Posterior cingulate gyrus (tissue), 11 donors: ENCODE measurements at places on chromosomes 6 and 20.
A peak's percentile ranks its signal among the peaks of the same experiment; 100 is the strongest.

GRCh38 chr6:62640749-62641148 is 354.7 kb upstream of the KHDRBS2 start:
- no peak for DNase-seq

DNA sequence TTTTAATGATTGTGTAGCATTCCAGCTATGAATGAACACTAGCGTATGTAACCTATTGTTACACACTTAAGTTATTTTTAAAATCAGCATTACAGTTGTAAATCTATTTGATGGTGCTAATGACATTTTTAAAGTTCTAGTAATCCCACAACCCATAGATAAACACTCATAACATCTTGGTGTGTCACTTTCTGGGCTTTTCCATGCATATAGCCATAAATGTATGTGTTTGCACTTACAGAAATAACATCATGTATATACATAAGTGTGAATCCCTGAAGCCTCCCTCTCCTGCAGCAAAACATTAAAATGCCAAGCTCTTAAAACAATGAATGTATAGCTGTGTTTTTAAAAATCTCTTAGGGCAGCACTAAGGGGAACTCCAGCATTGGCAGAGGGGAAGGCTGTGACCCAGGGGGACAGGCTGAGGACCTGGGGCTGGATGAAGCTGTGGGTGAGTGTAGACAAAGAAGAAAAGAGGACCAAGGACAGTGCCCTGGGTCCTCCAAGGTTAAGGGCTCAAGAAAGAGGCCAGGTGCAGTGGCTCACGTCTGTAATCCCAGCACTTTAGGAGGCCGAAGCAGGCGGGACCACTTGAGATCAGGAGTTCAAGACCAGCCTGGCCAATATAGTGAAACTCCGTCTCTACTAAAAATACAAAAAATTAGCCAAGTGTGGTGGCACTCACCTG is 929 bp upstream of the CENPB start:
- DNase-seq: no peak

DNA sequence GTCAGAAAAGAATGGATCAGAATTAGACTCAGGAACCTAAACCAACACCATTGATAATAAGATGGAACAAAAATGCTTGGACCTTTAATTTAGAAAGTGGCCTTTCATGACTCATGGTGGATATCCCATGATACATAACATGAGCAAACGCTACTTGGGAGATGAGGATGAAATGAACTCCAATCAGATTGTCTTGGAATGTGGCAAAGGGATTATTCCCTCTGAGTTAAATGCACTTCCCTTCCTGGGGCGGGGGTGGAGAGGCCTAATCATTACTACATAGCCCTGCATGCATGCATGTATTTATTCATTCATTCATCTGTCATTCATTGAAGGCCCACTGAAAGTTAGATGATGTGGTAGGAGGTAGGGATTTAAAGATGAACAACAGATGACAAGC is 174.0 kb downstream of the AIG1 start:
- DNase-seq: no peak

GRCh38 chr20:54535033-54535432 is 59.6 kb downstream of the DOK5 start:
- no peak for DNase-seq

- DNase-seq: no peak
Observed at GRCh38 chr6:168290095-168290494, 29.5 kb downstream of the DACT2 start.

DNA sequence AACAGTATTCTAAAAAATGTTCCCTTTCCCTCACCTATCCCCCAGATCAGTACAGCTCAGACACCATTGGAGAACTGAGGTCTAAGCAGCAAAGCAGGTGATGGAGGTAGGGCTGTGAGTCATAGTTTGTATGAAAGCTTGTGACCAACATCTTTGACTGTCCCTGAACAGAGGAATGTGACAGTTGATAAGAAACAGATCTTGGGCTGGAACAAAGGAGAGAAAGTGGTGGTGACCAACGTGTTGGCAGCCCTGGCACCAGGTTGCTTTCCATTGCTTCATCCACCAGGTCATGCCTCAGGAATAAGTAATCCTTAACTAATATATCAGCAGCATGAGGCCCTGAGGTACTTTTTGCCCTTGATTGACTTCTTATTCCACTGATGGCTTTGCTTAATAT is 19.9 kb upstream of the CRIP3 start:
- DNase-seq: no peak

- no peak for DNase-seq
Observed at GRCh38 chr6:97288188-97288587, 5.2 kb upstream of the MMS22L start.

DNA sequence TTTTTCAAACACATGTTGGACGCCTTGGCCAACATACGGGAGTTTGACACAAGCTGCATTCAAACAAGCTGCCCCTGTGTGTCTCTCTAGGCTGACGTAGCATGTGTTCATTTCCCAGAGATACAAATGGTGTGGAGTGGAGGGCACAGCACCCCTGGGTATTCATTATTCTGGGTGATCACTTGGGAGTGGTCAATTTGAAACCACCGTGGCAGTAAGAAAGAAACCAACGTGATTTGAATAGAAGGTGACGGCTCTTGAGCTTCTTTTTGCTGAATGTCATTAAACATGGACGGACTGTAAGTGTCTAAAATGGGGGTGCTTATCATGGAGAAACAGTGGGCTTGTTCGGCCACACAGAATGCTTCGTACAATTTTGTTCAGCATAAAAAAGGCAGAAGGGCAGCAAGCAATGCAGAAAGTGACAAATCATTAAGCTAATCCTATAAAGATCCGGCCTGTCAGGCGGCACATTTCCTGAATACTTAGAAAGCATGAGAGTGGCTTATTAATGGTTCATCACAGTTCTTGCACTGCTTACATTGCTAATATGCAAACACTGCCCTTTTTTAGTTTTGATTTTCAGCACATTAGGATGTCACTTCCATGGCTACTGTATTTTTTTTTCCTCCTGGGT is 1261.9 kb upstream of the CITED2 start:
- no peak for DNase-seq

DNA sequence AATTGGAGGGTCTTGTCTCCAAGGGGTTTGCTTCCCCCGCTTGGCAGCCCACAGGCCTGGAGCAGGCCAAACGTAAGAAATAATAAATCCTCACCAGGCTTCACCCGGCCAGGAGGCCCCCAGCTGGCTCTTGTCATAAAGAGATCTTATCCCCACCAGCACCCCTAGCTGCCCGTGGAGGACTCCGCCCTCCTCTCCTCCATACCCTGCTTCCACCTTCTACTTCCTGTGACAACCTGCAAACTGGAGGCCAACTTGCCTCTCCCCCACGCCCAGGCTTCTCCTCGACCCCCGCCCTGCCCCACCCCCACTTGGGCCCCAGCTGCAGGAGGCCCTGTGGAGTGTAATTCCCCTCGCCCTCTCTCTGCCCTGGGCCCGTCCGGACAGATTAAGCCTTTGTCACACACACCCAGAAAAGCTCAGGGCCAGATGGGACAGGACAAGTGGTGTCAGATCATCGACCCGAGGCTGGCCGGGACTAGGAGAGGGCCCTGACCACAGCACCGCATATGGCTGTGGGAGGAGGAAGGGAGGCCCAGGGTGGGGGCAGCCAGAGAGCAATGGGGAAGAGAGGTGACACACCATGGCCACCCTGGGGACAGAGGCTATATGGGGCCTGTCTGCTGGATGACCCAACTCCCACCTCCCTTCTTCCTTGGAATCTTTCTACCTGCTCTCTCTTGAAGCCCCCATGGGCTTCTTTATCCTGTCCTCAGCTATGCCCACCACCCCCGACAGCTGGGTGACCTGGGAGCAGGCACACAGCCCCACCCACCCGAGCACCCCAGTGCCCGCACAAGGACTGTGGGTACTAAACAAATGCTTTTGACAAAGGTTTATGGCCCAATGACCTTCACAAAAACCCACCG is 3.9 kb downstream of the NOL4L start:
- no peak for DNase-seq

- DNase-seq: no peak
Observed at GRCh38 chr6:49506569-49507111, 6.9 kb downstream of the GLYATL3 start.

- no peak for DNase-seq
Observed at GRCh38 chr6:26045065-26045927, 41.9 kb upstream of the HFE start.

GRCh38 chr6:137846772-137847313 is 20.2 kb upstream of the TNFAIP3 start:
- DNase-seq: no peak

GRCh38 chr6:15682965-15683822 is 20.4 kb upstream of the DTNBP1 start:
- no peak for DNase-seq

DNA sequence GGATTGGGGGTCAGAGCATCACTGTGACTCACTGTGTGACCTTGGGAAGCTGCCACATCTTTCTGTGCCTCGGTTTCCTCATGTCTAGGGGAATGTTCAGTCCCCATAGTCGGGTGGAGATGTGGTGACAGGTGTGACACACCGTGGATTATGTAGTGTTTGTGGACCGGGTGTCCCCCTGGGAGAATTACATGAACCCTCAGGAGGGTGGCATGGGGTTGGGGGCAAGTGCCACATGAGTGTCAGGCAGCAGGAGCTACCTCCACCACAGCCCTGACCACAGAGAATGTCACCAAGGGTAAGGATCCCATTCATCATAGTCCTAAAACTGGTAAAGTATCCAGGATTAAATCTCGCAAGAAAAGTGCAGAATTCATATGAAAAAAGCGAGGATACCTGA is 23.2 kb downstream of the SUN5 start:
- DNase-seq: no peak

DNA sequence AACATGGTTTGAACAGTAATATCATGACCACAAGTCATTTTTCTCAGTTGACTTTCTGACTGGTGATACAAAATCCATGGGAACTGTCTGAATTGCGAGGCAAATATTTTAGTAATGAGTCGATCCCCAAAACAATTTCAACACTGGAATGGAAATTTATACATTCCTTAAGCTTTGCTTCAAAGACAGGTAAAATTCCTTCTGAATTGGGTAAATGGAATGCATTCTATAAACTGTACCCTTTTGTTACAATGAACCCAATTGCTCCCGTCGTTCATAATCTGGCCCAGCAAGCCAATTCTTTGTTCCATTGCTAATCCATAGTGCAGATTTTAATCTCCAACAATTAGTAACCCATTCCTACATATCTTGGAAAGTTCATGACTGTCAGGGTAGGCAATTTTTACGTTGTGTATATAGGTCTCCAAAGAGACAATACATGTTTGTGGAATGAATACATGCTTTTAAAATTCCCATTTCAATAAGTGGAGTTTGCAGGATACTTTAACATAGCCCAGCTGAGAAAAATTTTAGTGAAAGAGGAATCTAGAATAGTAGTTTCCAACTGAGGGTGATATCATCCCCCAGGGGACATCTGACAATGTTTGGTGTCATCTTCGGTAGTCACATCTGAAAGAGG is 32.7 kb downstream of the CYP24A1 start:
- no peak for DNase-seq

DNA sequence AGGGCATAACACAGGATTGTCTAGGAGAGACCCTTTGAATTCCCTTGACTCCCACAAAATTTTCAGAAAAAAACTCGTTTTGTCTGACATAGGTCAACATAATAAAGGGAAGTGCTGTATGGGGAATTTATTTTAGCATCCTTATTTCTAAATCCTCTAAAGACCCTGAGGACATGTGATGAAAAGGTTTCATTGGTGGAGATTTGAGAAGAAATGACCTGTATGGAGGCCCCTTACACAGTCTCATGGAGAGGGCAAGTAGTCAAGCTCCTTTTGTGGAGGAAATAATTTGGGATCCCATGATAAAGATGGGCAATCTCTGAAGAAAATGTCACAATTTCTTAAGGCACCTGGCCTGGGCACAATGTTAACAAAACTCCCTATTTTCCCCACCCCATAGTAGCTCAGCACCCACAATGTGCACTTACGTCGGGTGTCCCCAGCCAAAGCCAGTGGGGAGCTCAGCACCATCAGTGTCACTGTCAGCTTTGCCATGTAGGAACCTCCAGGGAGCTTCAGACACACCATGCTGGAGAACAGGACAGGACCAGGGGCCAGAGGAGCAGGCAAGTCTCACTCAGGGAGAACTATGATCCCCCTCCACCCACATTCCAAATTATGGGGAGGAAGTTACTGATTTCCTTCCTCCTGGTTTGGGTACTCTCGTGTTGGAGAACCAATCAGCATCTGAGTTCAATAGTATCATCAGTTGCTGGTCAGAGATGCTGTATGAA is at the start of gene HLA-DRB5:
Gene HLA-DRB5, minus strand, starts transcription at position 591 of the 734 bp plus-strand sequence. Its CDS starts 63 bp downstream, at position 528.
- DNase-seq: no peak

DNA sequence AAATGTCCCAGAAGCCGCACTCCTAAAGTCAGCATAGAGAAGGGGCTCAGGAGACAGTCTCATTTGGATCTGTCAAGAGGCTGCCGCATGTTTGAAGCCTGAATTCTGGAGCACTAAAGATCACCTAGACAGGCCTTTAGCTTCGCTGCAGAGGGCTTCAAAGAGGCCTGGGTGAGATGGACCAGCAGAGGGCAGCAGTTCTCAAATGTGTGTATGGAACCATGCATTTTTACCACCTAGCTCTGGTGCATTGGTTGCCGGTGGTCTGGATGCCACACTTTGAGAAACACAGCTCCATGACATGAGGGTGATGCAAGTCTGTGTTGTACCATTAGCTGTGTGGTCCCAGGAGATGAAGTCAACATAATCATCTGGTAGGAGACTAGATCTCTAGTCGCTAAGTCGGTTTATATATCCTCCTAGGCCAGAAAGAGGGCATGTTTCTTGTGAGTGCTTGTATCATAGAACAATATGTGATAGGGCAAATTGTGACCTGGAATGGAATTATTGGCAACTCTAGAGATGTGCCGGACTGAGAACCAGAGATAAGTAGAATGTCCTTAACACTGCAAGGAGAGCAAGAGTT is 64.8 kb downstream of the KIAA0319 start:
- peak; percentile 84 for DNase-seq

GRCh38 chr6:42898891-42899361 is 16.9 kb upstream of the PTCRA start:
- no peak for DNase-seq

- DNase-seq: no peak
Observed at GRCh38 chr20:17609811-17610377, 40.0 kb downstream of the DSTN start.

GRCh38 chr6:41430875-41431274 is 95.5 kb downstream of the NCR2 start:
- DNase-seq: no peak

GRCh38 chr6:106789428-106790148 is 160.2 kb downstream of the QRSL1 start:
- no peak for DNase-seq

GRCh38 chr6:1840491-1841121 is 230.9 kb downstream of the FOXC1 start:
- no peak for DNase-seq

DNA sequence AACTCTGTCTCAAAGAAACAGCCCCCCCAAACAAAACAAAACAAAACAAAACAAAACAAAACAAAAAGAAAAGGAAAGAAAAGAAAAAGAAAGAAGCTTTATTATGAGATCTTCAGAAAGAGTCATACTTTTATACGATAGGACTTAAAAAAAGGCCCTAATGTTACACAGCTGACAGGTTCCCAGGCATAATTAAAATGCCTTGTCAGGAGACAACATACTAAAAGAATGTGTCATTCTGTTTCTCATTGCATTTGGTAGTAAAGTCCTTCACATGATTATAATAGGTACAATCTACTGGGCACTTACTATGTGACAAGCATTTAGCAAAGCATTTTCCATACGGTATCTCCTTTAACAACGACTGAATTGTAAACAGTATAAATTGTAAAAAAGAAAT is 36.4 kb upstream of the RPN2 start:
- no peak for DNase-seq

GRCh38 chr6:101544286-101544685 is 150.8 kb downstream of the GRIK2 start:
- no peak for DNase-seq

GRCh38 chr6:1015825-1016224 is 296.1 kb upstream of the FOXQ1 start:
- no peak for DNase-seq

- DNase-seq: no peak
Observed at GRCh38 chr6:89386917-89387491, 25.1 kb downstream of the RRAGD start.
